H7 (cell line): ENCODE measurements at places on chromosomes 4 and X.

DNA sequence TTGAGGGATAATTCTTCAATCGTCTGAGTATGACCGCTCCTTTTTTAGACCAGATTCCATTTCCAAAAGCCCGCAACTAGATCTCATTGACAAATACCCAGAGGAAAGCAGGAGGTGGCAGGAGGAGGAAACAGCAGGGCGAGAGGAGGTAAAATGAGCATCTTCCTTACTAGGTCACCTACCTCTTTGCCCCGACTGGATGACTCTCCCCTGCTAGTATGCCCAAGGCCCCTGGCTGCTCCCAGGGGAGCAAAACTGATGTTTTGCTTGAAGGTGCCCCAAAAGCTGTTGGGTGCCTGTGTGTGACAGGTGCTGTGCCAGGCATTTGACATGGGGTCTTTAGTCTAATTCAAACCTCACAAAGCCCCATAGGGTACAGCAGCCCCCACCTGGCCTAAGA, 48.9 kb downstream of the C4orf50 start:
- no peak for DNase-seq

- DNase-seq = no peak
These were observed 562.8 kb upstream of the POU3F4 start for GRCh38 chrX:82945332-82945731.

- no peak for DNase-seq
These were observed 15.5 kb downstream of the MCF2 start for GRCh38 chrX:139692506-139692849.

GRCh38 chr4:20773144-20773997, 73.1 kb downstream of the PACRGL start:
- DNase-seq = peak; percentile 37

- DNase-seq = no peak
These were observed 53.9 kb downstream of the PHEX start for GRCh38 chrX:22086003-22086402.

- DNase-seq = no peak
These were observed 331.1 kb downstream of the GPAT3 start for GRCh38 chr4:83866834-83867621.

DNA sequence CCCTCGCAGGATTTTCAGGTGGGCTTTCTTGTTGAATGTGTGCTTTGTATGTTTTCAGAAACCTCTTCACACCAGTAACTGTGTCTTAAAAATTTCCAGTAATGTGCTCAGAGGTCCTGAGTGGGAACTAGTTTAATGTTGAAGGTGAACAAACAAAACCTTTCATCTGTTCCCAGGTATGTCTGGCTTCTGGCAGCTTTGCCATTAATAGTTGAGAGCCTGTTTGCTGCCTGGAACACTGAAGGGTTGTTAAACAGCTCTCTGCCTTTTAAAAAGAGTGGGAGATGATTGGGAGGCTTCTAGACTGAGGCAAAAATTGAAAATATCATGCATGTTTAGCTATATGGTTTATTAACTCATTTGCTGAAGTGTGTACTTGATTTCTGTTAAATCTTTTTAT, 161.2 kb upstream of the AGTR2 start:
- DNase-seq = no peak

DNA sequence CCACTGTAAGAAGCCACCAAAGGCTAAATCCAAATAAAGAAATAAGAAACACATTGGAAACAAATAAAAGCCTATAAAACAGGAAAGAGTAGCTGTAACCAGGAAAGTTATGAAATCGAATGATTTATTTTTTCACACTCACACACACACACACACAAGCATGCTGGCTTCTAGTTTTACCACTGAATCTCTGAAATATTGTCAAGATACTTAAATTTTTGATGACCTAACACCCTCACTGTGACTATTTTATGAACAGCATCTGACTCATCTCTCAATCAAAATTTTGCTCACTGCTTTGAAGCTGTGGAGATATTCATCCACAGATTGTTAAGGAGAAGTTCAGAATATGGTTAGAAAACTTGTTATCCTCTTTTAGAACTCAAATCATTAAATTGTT, 13.9 kb upstream of the GABRB1 start:
- no peak for DNase-seq

GRCh38 chr4:19512086-19512485, 739.6 kb upstream of the SLIT2 start:
- no peak for DNase-seq

GRCh38 chr4:129335276-129335675, 239.3 kb downstream of the C4orf33 start:
- no peak for DNase-seq

GRCh38 chr4:112897543-112897942, 151.9 kb upstream of the ANK2 start:
- DNase-seq = no peak

DNA sequence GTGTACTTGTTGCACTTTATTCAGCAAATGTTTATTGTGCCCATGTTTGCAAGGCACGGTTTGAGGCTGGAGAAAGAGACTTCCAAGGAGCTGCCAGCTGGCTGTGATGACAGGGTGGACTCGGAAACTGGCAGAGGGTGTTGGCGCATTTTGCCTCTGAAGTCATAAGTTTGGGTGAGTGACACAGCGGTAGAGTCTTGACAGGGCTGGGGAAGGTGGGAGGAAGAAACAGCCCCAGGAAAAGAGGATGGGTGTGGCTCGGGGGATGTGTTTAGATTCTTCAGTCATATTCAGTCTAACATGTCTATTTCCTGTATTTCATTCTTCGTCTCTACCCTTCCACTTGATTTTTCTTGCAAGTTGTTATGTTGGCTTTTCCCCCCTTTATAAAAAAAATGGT, 77.0 kb upstream of the STOX2 start:
- no peak for DNase-seq

DNA sequence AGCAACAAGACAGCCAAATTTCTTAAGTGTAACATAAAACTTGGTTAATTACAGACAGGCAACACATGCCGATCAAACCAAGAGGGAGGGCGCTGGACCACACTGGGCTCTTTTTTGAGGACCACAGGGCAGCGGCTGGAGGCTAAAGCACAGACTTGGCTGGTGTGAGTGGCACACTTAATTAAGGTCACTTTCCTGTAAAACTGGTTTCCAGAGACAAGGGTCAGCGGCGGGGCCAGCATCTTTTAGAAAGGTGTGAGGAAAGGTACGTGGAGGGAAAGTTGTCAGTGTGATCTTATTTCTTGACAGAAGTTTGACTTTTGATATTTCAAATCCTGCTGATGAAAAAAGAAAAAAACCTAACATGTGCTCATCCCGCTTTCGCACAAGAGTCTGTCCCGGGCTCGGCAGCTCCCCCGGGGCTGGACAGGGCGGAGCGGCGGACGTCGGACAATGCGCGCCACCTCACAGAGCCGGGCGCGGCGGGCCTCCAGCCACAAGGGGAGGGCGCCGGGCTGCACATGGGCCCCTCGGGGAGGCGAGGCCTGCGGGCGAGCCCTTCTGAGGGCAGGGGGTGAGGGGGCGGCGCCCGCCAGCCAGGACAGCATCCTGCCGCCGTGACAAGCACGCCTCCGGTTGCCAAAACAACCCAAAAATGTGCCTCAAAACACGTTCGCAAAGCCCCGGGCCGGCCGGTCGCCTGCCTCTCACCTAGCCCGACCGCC, 660 bp upstream of the HSPA4L start:
- DNase-seq = peak; percentile 79

- DNase-seq = peak; percentile 9
These were observed 401 bp upstream of the EDNRA start for GRCh38 chr4:147480502-147480890.

GRCh38 chr4:122038896-122039295, 87.0 kb upstream of the TRPC3 start:
- DNase-seq = no peak

GRCh38 chrX:11678158-11678557, 12.4 kb upstream of the ARHGAP6 start:
- DNase-seq = peak; percentile 26

- no peak for DNase-seq
These were observed 129.4 kb downstream of the CLCN4 start for GRCh38 chrX:10286195-10286594.

GRCh38 chr4:80139671-80140070, 57.6 kb upstream of the PRDM8 start:
- no peak for DNase-seq

DNA sequence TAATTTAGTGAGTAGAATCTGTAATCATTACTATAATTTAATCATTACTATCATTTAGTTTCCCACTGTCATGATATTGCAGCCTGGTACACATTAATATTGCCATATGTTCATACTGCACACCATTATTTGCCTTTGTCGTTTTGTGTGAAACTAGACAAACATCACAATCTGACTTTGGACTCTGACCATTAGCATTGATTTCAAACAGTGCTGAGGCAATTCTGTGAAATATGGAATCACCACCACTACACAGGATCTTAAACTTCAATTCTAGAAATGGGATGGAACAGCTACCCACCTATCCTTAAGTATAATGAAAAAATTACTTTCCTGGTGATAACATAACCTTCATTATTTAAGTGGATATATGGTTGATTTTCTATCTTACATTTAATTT, 98.3 kb downstream of the SORBS2 start:
- no peak for DNase-seq

DNA sequence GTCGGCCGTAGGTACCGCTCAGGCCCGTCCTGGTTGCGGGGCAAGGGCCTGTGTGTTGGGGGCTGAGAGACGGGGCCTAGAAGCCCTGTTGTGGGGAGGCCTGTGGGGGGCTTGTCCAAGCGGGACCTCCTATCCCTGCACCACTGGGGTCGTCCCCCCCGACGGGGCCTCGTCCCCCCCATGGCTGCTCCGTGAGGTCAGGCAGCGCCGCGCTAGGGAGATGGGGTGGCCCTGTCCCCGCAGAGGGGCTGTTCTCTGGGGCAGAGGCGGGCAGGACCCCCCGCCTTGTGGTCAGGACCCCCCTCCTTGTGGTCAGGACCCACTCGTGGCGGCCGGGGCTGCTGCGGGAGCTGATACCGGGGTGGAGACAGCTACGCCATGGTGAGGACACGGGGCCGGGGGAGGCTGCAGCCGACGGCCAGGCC, 12.1 kb upstream of the GTPBP6 start:
- peak; percentile 79 for DNase-seq

- DNase-seq = no peak
These were observed 740.6 kb upstream of the TENM3 start for GRCh38 chr4:181502611-181503010.

- no peak for DNase-seq
These were observed 543.8 kb upstream of the SLIT2 start for GRCh38 chr4:19707876-19708275.

DNA sequence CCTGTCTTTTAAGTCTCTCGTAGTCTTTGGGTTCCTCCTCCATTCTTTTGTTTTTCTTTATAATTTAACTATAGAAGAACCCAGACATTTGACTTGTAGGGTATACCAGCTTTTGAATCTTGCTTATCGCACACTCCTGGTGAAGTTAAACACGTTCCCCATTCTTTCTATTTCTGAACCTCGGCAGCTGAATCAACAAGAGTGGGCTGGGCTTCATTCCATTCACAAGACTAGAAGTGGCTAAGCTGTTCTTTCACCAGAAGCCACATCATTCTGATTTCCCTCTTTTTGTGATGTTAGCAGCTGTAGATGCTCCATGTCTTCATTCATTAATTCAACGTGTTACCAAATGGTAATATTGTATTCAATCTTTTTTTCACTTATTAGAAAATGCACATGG, 167.9 kb downstream of the CORIN start:
- DNase-seq = no peak

GRCh38 chrX:123882391-123882790, 22.5 kb downstream of the XIAP start:
- DNase-seq = no peak

- DNase-seq = peak; percentile 16
These were observed 103.9 kb downstream of the MAML3 start for GRCh38 chr4:140049849-140050637.

DNA sequence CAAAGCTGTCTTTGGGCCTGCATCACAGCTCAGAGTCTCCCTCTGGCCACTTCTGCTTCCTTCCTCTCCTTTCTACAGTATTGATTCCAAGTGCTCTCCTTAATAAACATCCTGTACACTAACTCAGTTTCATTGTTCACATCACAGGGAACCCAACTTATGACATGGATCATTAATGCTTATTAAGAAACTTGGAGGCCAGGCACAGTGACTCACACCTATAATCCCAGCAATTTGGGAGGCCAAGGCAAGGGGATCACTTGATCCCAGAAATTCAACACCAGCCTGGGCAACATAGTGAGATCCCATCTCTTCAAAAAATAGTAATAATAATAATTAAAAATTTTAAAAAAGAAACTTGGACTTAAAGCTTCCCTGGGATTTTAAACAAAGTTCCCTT, 89.2 kb upstream of the EFHC2 start:
- DNase-seq = no peak

GRCh38 chr4:125573786-125574185, 259.0 kb downstream of the FAT4 start:
- no peak for DNase-seq

- no peak for DNase-seq
These were observed 32.6 kb downstream of the ZNF185 start for GRCh38 chrX:152930516-152930915.

DNA sequence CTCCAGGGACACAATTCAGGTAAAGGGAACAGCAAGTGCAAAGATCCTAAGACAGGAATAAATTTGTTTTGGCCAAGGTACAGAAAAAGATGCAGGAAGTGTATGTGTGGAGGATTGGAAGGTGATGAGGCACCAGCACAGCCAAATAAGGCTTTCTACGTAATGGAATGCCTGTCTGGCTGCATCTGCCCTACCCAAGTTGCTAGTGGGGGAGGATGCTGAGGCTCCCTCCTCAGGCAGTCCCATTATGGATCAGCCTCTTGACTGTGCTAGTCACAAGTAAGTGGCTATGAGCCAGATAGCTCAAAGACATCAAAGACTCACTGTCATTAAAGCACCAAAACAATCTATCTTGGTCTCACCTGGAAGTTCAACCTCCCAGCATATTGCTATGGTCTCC, 300.9 kb upstream of the FAT4 start:
- DNase-seq = no peak

DNA sequence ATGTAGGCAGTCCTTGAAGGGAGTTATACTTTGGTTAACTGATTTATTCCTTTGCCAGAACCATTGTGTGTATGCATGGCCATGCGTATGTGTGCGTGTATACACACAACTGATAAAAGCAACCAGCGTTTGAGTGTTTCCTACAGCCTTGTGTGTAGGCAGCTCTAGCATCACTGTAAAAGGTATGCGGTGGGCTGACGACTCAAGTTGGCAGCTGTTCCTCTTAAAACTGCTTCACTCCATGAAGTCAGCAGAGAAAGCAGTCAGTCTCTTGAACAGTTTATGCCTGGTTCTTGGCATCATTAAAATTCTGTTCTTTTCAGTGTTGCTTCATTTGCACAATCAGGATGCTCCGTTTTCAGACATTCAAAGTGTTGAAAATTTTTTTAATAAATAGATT, 103.5 kb upstream of the FRMPD4 start:
- no peak for DNase-seq

GRCh38 chr4:39770005-39770404, 72.1 kb downstream of the UBE2K start:
- DNase-seq = peak; percentile 13

DNA sequence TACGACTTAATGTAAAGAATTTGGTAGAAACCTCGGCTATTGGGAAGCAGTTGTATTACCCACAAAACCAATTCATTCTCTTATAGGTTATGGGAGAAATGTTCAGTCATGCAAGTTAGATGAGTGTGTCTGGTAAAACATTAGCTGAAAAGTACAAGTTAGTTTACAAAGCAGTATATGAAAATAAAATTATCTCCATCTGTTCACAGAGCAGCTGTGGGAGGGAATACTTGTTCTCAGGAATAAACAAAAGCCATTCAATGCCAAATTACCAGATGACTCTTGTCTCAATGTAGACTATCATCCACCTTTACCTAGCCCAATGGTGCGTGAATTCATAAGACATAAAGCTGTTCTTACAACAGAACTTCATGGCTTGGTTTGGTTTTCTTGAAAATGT, 28.6 kb downstream of the STAP1 start:
- no peak for DNase-seq
